Activated CD4-positive, alpha-beta T cell treated with anti-CD3 and anti-CD28 coated beads, Interleukin-2, Interleukin-6, amounts not matched to agents 100 ng/mL and 50 ng/mL, durations not matched to agents 16 hours and 8 hours (primary cell): ENCODE measurements at places on chromosomes 12 and 14.

DNA sequence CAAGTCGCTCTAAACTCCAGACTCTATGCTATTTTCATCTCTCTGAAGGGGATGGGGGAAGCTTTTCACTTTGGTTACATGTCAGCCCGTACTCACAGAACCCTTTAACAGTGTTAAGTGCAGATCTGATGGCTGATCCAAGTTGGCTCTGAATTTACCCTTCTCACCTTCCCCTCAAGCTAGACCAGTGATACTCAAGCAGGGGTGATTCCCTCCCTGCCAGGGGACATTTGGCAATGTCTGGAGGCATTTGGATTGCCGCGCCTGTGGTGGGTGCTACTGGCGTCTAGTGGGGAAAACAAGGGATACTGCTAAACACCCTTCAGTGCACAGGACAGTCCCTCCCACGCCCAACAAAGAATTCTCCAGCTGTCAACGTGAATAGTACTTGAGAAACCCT, 6.0 kb upstream of the TEX52 start:
- no peak for DNase-seq

DNA sequence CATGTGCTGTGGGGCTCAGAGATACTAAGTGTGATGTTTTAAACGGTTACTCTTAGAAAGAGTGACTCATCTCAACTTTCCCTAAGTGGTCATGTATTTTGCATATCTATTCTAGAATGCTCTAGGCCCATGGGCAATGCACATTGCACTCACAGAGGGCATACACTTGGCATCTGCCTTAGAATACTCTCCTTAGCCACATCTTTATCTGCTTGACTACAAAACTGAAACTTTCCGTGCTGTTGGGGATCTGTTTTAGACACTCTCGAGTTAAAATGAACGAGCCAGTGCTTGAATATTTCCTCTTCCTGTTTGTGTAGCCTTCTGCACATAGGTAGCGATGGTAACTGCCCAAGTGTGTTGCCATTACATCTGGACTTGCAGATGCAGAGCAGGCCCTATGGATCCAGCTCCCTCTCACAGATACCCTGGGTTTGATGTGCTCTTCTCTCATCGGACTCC, 180.5 kb downstream of the CAND1 start:
- DNase-seq = peak; percentile 34

DNA sequence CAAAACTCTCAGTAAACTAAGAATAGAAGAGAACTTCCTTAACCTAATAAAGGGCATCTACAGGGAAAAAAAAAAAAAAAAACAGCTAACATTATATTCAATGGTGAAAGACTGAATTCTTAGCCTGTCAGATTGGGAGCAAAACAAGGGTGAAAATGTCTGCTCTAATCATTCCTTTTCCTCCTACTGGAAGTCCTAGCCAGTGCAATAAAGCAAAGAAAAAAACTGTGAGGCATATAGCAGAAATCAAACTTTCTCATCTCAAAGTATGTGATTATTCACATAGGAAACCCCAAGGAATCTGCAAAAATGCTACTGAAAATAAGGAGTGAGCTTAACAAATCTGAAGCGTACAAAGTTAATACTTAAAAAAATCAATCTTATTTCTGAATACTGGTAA, 170.7 kb downstream of the NUAK1 start:
- DNase-seq = no peak

DNA sequence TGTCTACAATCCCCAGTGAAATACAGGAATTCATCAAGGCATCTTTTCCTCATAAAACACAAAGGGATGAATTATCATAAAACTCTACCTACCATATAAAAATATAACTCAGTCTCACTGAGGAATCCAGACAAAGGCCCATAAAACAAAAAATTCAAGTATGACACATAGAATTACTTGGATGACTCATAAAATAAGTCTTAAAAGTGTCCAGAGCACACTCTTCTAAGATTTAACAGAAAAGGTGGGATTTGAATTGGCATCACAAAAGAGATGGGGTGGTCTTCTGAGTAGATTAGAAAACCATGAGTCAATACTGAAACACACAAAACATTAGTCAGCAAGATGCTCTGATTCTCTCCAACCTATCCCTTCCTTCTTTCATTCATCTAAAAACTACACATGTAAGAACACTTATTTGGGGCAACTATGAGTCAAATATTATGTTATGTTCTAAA, 202.7 kb upstream of the GARIN6 start:
- peak; percentile 57 for DNase-seq

DNA sequence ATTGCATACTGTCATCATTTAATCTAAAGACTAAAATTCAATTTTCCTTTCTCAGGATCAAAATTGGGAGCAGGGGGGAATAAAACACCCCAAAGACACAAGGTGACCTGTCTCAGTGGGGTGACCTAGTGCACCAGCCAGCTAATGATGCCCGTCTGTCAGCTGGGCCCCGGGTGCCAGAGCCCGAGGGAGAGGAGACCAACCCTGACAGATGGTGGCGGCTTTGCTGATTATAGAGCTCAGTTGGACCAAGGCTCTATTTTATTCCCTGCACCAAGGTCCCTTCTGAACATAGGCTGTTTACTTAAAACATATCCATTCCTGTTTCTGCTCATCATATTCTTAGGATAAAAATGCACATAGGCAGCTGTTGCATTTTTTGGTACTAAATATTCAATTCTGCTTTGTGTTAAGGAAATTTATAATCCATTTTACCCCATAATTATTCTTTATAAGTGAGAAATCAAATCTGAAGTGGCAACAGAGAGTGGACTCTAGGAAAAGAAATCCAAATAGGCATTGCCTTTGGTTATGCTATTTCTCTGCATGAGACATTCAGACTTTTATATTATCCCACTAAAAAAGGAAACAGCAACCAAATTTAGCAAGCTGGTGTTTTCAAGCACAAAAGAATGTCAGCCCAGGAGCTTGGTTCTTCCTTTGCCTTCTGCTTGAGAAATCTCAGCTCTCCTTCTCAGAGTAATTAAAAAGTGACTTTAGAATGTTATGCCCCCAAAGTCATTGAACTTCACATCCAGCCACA, 96.8 kb upstream of the IFNG-AS1 start:
- DNase-seq = no peak

GRCh38 chr14:52885230-52885629, 65.6 kb downstream of the FERMT2 start:
- DNase-seq = no peak

GRCh38 chr12:57894399-57895292, 46.7 kb upstream of the ATP23 start:
- DNase-seq = no peak

DNA sequence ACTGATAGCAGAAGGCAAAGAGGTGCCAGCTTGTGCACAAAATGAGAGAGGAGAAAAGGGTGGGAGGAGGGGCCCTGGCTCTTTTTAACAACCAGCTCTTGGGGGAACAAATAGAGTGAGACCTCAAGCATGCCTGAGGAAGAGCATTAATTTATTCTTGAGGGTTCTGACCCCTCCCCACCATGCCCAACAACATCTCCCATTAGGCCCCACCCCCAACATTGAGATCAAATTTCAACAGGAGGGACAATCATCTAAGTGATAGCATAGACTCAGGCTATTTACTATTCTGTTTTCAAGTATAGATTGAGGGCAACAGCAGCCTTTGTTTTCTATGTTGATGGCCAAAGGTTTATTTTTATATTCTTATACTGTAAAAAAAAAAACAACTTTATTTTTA, 59.7 kb downstream of the FUT8 start:
- no peak for DNase-seq

GRCh38 chr12:76312315-76312714, 35.9 kb downstream of the BBS10 start:
- DNase-seq = no peak

DNA sequence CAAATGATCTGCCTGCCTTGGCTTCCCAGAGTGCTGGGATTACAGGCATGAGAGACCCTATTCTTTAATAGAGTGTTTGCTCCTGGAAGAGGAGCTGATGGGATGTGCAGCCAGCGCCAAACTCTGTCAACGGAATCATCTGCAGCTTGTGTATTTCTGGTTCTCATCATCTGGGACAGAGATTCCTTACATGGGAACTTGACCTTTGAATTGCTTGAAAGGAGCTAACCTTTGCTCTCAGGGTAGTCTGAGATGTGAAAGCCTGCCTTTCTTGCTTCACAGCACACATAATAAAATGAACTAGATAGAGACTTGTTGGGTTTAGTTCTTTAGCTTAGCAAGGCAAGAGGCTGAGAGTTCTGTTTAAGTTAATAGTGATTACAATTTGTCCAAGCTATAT, 120.0 kb downstream of the OTOGL start:
- no peak for DNase-seq
